ENCODE measurements at places on chromosomes 7 and 10.
A peak's percentile ranks its signal among the peaks of the same experiment; 100 is the strongest.

DNA sequence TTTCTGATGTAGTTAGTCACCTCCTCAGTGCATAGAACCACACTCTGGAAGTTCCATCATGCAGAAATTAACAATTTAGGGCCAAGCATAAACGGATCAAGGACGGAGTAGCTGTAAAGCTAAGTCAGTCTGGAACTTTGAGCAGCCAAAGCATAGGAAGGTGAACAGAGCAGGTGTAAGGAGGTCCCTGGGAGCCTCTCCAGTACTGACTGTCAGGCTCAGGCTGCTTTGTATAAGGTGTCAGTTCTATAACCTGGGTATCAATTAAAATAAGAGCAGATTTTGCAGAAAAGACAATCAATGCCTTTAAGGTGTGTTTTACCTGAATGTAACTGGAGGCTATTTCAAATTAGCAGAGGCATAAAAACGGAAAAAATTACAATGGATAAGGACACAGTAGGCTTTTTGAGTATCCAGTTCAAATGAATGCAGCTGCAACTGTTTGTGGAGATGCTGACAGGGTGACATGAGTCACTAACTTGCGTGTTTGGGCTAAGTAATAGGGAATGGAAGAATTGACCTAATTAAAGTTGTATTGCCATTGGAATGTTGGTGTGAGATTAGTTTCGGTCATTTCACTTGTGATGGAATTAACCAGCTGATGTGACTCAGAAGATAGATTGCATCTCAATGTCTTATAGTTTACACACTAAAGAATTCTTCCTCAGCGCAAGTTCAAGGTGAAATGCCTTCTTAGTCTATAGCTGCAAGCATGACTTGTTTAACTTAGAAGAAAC, 417.9 kb upstream of the CNTNAP2 start:
- DNase-seq = no peak

DNA sequence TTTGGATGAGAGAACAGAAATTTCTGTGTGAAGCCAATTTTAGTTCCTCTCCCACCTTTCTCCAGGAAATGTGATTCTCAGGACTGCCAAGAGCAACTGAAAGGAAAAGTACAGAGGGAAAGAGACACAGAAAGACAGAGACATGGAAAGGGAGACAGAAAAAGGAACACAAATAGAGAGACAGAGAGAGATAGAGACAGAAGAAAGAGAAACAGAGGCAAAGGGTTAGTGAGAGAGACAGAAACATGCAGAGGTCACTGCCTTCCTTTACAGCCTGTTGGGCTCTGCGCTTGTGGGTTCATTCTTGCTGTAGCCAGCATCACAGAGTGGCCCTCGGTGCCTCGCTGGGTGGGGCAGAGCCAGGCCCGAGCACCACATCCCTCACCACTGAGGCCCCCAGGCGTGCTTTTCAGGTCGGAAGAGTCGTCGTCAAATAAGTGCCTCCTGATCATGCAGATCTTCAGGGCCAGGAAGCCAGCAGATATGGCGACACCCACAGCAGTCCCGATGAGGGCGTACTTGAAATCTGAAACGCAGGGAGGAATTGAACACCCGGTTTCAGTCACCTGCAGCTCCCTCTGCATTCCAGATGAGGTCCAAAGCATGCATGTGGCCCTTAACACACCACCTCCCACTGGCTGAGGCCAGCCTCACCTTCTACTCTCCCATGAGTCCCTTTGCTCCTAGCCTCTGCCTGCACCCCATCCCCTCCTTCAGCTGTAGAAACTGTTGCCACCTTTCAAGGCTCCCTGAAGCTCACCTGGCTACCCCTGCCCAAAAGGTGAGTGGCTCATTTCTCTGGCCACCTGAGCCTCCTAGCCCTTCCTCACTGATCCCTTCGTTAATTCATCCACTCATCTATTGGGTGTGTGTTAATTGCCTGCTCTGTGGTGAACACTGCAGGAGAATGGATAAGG, 21.4 kb downstream of the TMEM273 start:
- no peak for DNase-seq

DNA sequence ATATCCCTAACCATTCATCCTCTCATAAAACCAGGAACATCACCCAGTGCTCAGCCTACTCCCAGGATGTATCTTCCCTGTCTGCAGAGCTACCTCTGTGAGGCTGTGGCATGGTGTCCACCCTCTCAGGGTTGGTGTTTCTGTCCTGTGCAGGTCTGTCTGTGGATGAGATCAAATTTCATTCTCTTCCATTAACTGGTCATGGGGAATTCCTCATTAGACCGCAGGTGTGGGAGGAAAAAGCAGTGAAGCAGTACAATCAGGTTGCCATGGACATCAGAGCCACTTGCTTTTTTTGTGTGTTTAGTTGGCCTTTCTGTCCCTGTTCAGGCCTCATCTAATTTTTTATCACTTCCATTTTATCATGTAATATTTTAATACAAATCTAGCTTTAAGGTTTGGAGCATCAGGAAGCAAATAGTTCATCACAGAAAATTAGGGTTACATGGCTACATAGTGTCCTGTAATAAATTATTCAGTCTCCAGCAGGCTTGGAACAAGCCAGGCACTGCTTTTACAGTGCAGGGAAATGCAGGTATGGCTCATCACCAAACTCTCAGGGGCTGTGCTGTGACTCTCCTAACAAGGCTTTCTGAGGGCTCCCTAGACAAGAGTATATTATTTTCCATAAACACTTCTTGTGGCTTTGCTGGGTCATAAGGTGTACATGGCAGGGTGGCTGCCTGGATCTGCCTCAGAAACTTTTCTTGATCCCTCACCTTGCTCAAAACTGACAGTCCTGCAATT, 594.9 kb upstream of the IGFBP3 start:
- no peak for DNase-seq

GRCh38 chr7:64880322-64881297, 22.5 kb upstream of the ZNF273 start:
- DNase-seq = no peak

GRCh38 chr10:69655124-69655867, 25.2 kb downstream of the FAM241B start:
- no peak for DNase-seq

- DNase-seq = no peak
Measured at GRCh38 chr10:70657041-70657440, 15.3 kb upstream of the ADAMTS14 start.

DNA sequence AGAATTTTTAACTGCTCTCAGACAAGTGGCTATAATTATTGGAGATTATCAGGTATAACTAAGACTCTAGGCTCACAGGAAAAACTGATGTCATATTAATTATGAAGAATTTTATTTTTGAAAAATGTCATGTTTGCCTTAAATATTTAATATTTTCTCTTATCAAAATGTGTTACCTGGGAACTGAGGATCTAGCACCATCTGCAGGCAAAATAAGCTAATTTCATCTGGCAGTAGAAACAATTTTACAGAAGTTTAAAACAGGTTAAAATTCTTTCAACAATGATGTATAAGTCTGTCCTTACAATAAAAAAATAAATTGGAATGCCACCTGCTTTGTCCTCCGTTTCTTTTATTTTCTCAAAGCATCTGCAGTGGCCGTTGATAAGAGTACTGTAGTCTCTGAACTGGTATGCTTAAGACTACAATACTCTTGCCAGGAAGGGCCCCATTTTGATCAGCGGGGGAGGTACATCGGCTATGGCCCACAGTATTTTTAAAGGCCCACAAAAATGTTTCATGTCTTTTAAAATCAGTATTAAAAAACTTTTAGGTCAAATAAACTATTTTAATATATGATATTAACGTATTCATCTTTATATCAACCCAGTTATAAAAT, 81.3 kb downstream of the VWDE start:
- DNase-seq = peak; percentile 20

- peak; percentile 83 for DNase-seq
Measured at GRCh38 chr10:26448706-26449435, 10.7 kb downstream of the APBB1IP start.

GRCh38 chr7:131108212-131108940, 219.3 kb upstream of the MKLN1 start:
- peak; percentile 66 for DNase-seq

- DNase-seq = no peak
Measured at GRCh38 chr10:49252313-49253034, 46.5 kb upstream of the C10orf71 start.

- DNase-seq = no peak
Measured at GRCh38 chr7:137386966-137387365, 43.4 kb upstream of the PTN start.

GRCh38 chr7:38374507-38374906, 101.1 kb upstream of the TARP start:
- peak; percentile 44 for DNase-seq

DNA sequence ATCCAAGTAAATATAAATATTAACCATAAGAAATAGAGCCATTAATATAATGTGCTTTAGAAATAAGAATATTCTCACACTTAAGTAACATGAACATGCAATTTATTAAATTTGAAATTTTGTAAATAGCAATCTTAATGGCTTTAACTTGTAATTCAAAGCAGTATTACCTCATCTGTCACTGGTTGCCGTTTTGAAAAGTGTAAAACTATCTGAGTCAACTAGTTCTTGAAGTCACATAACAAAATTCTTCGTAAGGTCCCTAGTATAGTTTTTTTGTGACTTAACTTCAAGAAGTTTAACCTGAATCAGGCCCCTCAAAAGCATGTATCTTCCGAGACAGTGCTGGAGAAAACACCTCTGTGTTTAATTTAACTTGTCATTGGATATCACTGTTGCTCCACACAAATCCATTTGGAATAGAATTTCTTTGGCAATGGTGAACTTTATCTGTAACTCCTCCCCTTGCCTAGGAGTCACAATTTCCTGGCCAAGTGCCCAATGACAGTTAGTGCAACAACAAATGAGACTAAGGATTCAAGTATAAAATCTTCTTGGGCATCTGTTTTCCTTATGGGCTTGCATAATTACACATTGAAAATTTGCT, 47.1 kb downstream of the NT5C2 start:
- no peak for DNase-seq

DNA sequence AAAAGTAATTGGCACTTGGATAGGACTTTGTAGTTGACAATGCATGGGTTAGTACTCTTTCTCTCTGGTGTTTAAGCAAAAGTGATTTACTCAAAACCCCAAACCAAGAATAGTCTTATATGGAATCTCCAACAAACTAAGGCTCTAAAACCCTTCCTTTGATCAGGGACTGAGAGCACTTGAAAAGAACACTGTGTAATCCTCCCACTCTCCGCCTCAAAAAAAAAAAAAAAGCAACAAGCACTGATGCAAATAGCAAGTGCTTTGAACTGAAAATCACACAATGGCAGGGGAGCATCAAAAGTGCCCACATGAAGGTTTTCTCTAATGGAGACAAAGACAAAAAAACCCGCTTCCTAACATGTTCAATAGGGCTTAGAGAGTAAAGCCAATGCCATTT, 467.9 kb upstream of the AUTS2 start:
- DNase-seq = no peak

DNA sequence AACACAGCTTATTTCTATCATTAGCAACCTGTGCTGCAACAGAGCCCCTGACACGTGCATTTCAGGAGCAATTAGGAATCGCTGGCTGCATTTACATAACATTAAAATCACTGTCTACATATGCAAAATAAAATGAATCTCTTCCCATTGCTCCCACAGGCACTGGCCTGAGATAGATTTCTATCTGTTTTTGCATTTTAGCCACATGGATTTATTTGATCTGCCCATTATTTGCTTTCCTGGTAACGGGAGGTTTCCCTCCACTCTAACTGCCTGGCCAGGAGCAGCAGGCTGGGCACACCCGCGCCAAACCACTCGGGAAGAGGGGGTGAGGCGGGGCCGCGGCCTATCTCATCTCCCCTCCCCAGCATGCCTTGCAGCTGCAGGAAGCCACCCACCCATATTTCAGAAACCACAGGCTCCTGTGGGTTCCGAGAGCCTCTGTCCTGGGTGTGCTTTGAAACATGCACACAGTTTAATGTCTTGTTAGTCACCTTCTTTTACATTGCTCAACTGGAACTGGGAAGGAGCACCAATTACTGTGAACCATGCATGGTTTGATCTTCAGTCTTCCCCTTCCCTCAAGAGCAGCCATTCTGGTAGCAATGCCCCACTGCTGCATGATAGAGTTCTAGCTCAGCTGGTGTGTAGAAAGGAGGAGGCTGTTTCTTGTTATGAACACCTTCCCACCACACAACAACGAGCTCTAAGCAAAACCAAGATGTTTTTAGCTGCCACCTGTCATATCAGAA, 37.7 kb upstream of the IKZF1 start:
- DNase-seq = peak; percentile 91

DNA sequence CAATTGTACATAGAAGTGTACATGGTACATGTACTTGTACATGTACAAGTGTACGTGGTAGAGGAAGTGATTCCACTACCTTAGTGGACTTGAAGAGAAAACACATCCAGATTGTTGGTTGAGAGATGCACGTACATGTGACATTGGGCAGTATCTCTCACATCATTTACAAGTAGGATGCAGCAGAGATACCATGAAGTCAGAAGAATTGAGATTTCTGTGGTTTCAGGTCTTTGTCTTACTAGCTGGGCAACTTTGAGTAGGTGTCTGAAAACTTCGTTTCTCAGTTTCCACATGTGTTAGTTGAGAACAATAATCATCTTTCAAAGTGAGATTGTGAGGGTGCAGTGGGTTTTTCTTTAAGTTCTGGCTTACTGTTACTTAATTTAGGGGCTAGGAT, 21.5 kb downstream of the CLDN12 start:
- DNase-seq = no peak

GRCh38 chr10:24974976-24975375, 22.6 kb upstream of the PRTFDC1 start:
- DNase-seq = no peak
